Fibroblast of lung (primary cell): ENCODE measurements at places on chromosomes 12 and 14.

- peak; percentile 3 for DNase-seq
Observed at GRCh38 chr14:59067127-59067894, 121.2 kb upstream of the DAAM1 start.

GRCh38 chr14:96598332-96598928 is 96.2 kb downstream of the PAPOLA start:
- no peak for DNase-seq

- peak; percentile 92 for DNase-seq
Observed at GRCh38 chr14:54570631-54571415, 3.9 kb downstream of the SAMD4A start.

DNA sequence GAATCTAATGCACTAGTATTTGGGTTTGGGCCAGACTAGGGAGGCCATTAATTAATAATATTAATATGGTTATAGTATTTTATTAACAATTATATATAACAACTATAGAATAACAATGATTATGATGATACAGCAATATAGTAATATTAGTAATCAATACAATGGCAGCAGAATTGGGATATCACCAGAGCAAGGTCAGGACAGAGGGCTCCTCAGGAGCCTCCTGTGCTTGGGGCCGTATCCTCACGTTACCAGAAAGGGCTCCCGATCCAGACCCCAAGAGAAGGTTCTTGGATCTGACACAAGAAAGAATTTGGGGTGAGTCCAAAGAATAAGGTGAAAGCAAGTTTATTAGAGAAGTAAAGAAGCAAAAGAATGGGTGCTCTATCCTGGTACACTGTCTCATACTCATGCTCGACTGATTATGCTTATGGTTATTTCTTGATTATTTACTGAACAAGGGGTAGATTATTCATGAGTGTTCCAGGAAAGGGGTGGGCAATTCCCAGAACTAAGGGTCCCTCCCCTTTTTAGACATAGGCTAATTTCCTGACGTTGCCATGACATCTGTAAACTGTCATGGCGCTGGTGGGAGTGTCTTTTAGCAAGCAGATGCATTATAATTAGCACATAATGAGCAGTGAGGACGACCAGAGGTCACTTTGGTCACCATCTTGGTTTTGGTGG is 61.6 kb downstream of the RIN3 start:
- DNase-seq: no peak

- DNase-seq: no peak
Observed at GRCh38 chr14:65838565-65838964, 426.0 kb downstream of the FUT8 start.

GRCh38 chr12:75837700-75838099 is 193.9 kb downstream of the PHLDA1 start:
- peak; percentile 72 for DNase-seq

DNA sequence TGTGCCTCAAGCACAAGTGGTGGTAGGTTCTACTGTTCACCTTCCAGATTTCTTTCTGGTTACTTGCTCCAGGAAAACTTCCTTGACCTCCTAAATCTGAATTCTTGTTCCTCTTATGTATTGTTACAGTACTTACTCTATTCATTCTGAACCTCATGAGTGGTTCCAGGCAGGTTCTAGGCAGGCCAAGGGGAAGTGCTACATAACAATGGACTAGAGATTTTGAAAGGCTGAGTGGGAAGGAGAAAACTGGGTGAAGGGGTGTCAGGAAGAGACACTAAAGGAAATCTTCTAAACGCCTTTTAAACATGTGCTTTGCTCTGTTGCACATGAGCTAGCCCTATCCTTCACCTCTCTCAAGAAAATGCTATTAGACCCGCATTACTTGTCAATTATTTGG is 1.6 kb downstream of the YARS2 start:
- DNase-seq: peak; percentile 5

- no peak for DNase-seq
Observed at GRCh38 chr14:104184506-104184905, 46.1 kb downstream of the KIF26A start.

DNA sequence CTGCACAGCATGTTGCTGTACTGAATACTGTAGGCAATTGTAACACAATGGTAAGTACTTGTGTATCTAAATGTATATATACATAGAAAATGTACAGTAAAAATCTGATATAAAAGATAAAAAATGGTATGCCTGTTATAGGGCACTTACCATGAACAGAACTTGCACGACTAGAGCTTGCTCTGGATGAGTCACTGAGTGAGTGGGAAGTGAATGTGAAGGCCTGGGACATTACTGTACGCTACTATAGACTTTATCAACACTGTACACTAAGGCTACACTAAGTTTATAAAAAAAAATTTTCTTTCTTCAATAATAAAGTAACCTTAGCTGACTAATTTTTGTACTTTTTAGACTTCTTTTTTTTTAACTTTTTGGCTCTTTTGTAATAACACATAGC is 24.2 kb upstream of the NEDD1 start:
- peak; percentile 93 for DNase-seq

- DNase-seq: peak; percentile 28
Observed at GRCh38 chr12:65830305-65830704, 6.0 kb downstream of the HMGA2 start.

DNA sequence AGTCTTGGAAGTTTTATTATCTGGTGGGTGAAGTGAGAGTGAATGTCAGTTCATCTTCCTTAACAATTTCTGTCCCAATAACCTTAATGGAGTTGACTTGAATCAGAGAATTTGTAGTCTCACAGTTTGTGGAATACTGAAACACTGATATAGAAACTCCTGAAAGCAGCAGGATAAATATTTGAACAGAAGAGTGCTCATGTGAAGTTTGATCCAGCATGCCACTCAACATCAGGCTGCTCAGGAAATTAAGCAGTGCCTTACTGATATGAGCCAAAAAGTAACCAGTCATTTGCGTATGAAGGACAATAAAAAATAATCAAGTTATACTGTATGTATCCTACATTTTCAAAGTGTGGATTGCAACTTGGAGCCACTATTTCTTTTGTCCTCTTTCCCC is 15.7 kb downstream of the MUCL1 start:
- no peak for DNase-seq

DNA sequence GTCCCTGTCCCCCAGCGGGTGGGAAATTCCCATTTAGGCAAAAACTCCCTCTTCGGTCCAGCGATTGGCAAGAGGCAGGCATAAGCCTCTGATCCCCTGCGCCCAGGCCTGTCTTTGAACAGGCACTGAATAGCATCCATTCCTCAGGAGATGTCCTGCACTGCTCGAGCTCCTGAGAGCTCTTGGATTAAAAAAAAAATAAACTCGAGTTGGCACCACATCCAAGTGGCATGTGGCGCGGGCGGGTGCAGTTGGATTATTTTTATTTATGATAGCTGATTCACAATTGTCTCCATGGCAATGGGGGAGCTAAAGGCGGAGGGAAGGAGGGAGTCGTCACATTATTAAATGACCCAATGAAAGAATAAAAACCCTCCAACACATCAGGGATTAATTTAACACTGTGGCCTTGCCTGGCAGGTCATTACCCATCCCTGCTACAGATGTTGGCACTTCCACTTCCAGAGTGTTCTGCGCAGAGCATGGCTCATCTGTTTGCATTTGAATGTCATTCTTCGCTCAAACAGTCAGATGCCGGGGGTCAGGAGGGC is 207.2 kb downstream of the AACS start:
- no peak for DNase-seq

DNA sequence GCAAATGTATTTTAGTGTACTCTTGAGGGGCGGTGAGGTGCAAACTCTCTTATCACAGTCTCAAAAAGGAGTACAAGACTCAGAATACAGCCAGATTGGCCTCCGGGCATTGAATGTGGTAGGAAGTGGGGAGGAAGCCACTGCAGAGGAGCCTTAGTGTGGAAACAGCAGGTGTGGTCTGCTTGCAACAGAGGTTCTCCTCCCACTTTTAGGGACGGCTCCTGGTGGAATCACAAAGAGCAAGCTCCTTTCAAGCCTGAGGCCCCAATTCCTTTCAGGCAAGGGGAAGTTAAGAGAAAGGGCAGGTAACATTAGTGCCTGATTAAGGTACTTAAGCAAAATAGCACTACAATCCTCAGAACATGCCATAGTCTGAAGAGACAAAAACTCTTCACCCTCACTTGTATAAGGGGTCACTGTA is 23.7 kb upstream of the SLC2A3 start:
- no peak for DNase-seq

DNA sequence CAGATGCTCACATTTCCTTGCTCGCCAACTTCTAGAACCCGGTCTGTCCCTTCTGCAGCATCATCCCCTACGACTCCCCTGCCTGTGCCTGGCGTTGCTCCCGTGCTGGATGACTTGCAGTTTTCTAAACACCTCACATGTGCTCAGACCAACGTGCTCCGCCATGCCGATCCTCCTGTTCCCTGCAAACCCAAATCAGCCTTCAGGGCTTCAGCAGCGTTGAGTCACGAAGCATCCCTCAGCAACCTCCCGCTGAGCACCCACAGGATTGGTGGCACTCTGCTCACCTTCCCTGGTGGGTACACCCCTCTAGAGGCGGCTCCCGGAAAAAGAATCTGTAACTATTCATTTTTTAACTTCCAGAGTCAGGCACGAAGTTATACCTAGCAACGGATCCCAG is 2.8 kb upstream of the PIWIL1 start:
- no peak for DNase-seq
